IPS DF 6.9 (cell line): ENCODE measurements at places on chromosomes 6 and 20.

GRCh38 chr20:48075591-48076174, 290.4 kb upstream of the SULF2 start:
- DNase-seq, result no peak

DNA sequence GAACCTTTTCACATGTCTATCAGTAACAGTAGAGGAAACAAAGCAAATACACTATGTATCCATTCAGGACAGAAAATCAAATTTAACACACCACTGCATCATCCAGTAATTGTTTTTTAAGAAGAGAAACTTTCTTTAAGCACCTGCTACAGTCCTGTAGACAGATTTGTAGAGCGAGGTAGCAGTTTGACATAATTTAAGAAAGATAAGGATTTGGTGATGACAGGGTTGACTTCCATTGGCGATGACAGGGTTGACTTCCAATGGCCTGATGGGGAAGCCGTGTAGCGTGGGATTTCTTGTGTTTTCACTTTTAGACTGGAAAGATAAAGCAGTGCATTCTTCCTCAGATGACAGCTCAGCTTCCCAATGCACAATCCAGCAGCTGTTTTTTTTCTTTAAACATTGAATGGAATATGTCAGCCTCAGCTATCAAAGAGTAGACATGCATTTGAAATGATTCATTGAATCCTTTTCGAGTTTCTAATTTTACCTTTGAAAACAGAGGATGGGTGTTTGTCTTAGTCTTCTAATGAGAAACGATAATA, 68.5 kb downstream of the ECT2L start:
- DNase-seq, result no peak

- DNase-seq, result no peak
These were observed 231.7 kb downstream of the TAF4 start for GRCh38 chr20:61833807-61834610.

DNA sequence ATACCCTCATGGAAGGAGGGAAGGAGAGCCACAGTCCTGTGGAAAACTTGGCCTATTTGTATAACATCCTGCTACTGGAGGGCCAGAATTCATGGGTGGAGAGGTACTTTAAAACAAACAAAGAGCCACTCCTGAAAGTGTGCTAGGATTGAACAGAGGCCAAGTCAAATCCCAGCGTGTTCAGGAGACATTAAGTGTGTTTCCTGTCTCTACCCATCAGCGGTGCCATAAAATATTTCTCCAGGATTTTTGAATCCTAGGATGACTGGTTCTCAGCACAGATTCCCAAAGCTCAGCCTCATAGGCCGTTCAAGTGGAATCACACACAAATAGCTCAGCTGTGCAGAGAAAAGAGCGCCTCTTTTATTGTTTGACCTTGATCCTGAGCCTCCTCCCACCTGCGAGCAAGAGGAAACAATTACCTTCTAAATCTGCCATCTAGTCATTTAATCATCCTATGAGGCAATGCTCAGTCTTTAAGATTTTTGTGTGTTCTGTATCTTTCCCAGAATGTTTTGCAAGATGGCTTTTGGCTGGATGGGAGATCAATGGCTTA, 31.8 kb upstream of the RALGAPA2 start:
- no peak for DNase-seq

- DNase-seq, result no peak
These were observed 68.5 kb upstream of the TENT5A start for GRCh38 chr6:81820980-81821379.

GRCh38 chr6:22042706-22043105, 254.1 kb downstream of the PRL start:
- no peak for DNase-seq
